Urinary bladder (tissue), 4 donors: ENCODE measurements at places on chromosomes 1 and 21. TPM values are rescaled to one million over a fixed set of nuclear protein-coding genes. Genes with fewer than 3 reads are reported as not detected.

The GNG12 gene
- polyA plus RNA-seq: 79.4 TPM

DNA sequence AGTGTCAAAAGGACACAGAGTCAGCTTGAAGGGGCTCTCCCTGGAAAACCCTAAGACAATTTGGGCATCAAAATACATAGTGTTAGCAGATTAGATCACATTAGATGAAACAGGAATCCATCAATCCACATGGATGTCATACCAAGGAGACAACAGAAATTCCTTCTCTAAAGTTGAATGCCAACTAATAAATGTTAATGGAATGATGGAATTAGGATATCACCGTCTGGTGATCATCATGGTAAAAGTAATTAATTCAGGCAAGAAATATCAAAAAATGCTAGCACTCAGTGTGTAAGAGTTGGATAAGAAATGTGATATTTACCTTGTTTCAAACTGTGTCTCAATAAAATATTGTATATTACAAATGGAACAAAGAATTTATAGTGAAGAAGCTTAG is 10.9 kb upstream of the SLC25A24 start:
- no peak for DNase-seq

DNA sequence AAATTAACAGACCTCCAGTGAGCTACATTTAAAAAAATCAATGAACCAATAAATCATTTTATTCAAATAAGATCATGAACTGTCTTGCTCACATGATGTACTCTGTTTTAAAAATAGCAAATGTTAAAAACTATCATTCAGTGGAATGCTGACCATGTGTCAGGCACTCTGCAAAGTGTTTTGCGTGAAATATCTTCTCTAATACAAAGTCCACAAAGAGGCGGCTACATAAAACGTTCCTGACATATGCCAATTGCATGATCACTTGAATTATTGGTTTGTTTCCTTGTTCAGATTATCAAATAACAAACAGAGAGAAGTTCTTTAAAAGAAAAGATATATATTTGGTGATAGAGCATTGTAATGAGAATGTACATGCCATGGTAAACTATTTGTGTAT is 10.7 kb downstream of the FMO2 start:
- no peak for DNase-seq

The WNT3A gene
- polyA plus RNA-seq: not detected

The DENND1B gene
- polyA plus RNA-seq: 2.6 TPM

The TMEM51 gene
- 21.5 TPM for polyA plus RNA-seq
